ENCODE measurements at places on chromosomes 11 and 22.

GRCh38 chr11:116180806-116181600, 591.8 kb downstream of the BUD13 start:
- DNase-seq = no peak

GRCh38 chr22:29757096-29757495, 9.7 kb downstream of the ZMAT5 start:
- DNase-seq = no peak

DNA sequence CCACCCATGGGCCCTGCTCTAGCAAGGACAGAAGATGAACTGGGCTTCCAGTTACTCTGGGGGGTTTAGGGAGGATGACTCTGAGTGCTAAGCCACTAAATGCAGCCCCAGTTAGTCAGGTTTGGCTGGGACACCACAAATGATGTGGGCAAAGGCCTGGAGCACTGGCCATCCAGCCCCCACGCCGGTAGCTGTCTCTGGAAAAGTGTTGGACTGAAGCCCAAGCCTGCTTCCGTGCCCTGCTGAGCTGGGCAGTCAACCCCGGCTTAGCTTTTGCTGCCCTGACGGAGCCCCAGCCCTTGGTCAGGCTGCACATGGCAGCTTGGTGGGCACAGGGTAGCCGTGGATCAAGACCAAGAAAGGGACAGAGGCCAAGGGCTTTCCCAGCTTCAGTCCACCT, 5.7 kb upstream of the GSTP1 start:
- no peak for DNase-seq

DNA sequence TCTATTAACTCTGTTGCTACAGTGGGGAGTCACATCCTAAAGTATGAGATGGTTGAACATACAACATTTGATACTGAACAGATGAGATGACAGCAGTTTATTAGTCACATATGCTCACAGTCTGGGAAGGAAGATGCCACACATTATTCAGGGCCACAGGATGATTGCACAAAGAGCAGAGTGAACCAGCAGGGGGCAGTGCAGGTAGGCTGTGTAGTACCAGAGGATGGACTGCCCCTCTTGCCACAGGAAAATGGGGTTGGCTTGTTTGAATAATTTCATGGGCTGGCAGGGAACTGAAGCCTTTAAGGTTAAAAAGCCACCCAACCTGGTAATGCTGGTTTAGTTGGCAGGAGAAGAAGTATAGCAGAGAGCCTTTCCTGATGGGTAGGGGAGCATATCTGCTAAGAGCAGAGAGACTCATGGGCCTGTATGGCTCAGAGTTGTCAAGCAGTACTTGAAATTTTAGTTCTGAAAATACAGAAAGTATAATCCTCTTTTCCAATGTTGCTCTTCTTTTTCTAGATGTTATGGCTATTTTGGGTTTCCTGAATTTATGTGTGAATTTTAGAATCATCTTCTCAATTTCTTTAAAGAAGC, 180.4 kb upstream of the B3GAT1 start:
- DNase-seq = no peak

Data from left ventricle myocardium inferior (tissue), 1 donor.